ENCODE measurements at places on chromosomes 5 and 9.

- DNase-seq: no peak
Measured at GRCh38 chr5:99275128-99275527, 346.3 kb upstream of the CHD1 start.

DNA sequence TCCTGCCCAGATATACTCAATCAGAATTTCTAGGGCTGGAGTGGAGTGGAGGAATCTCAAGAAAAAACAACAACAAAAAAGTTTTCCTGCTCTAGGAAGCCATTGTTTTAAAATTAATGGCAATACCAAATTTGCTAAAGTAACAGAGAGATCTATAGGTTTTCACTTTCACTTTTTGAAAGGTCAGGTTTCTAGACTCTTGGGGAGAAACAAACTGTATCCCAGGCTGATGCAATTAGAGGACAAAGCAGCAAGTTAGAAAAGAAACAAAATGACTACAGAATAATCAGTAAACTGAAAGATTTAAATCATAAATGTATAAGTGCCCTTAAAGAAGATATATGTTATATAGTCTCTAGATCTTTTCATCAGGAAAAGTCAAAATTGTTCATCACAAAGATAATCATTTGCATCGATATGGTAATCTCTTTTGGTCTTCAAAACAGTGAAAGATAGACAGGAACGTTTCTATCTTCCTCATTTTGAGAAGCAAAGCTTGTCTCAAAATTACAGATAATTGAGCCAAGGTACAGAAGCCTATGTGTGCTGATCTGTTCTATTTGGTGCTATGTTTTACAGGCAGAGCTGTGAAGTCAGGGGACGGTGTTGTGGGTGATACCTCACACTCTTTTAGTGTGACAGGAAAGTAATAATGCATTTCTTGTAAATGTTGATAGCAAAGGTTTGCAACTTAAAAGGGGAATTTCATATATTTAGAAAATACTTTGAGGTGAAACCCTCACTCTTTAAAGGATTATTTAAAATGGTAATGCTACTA lies 1746.6 kb upstream of the C9orf72 start:
- DNase-seq: no peak

DNA sequence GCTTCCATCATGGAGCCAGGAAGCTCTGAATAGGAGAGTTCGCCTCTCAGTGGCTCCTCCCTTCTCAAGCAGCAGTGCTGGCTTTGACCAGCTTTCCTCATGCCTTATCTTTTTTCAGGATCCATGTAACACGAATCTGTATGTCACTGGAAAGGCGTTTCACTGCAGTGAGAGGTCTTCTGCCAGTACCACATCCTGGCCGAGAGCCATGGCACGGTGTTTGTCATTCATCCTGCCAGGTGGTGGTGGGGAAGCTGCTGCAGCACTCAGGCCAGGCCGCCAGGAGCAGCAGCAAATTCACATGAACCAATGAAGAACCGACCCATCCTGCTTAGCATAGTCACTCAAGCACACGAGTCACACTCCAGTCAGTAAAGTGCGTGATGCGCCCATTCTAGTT lies 179.0 kb downstream of the FANCC start:
- no peak for DNase-seq

- peak; percentile 53 for DNase-seq
Measured at GRCh38 chr5:151156507-151157420, 815 bp downstream of the ANXA6 start.

DNA sequence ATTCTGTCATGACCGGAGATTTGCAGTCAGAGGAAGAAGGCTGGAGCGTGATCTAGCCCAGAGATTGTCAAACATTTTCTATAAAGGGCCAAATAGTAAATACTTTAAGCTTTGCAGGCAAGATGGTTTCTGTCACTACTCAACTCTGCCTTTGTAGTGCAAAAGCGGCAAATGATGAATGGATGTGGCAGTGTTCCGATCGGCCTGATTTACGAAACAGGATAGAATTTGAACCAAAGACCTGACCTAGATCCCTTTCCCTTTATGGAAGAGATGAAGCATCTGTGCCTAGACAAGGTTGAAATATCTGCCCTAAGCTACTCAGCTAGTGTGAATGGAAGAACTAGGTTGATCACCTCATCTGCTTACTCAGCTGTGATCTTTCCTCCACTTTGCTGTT lies 209.5 kb downstream of the YTHDC2 start:
- DNase-seq: no peak

GRCh38 chr5:67537439-67538148 lies 341.0 kb upstream of the CD180 start:
- DNase-seq: no peak

DNA sequence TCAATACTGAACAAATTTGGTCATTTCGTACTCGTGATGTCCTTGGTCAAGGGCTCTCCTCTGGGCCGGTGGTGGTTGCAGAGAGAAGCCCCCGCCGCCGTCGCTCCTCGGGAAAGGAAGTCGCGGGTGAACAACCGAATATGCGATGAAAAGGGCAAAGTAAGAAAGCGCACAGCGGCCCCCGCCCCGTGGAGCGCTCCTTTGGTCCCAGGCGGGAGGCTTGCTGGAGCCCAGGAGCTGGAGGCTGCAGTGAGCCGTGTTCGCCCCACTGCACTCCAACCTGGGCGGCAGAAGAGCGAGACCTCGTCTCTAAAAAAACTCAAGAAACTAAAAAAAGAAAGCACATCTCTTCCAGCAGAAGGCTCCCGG lies 108.4 kb upstream of the LARP1 start:
- DNase-seq: no peak

DNA sequence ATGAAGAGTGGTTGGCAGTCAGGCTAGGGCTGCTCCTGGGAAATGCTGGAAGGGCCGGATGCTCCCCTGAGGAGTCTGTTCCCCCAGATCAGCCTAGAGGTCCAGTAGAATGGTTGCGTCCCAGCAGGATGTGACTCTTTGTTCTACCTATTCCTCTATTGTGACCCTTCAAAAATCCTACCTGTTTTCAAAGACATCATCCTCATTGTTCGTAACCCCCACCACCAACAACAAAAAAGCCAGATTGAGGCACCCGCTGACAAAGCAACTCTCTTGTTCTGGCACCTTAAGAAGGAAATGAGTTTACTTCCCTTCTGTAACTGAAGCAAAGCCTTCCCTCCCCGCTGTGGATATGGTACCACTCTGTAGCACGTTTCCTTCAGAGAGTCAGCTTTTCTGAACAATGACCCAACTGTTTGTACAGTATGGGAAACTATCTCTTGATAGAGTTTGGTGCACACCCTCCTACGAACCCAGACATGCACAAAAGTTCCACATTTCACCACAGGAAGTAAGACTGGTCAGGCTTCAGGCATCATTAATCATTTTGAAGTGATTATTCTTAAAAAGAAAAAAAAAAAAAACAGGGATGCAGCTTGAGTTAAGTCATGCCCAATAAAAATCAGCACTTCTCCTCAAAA lies 207.2 kb downstream of the ENC1 start:
- DNase-seq: no peak

DNA sequence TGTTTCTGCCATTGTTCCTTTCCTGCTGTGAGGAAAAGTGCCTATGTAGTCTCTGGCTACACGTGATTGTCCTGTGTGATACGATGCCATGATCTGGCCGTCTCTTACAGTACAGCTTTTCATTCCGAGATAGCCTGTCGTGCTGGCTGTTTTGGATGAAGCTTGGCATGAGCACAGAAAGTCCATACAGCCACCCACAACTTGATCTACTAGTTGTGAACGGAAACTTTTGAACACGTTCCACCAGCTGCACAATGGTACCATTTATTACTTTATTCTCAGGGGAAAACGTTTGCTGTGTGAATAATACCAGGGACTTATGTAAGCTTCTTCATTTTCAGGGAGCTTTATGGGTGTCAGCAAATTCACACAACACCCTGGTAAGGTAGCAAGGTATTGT lies 217.6 kb upstream of the ANKRD55 start:
- no peak for DNase-seq

GRCh38 chr5:103346162-103346748 lies 87.7 kb downstream of the MACIR start:
- DNase-seq: no peak

GRCh38 chr5:127870914-127871313 lies 167.7 kb downstream of the CCDC192 start:
- no peak for DNase-seq

GRCh38 chr5:59587489-59588337 lies 305.8 kb downstream of the PDE4D start:
- DNase-seq: no peak

GRCh38 chr9:134634176-134634575 lies 7.4 kb upstream of the COL5A1 start:
- no peak for DNase-seq

DNA sequence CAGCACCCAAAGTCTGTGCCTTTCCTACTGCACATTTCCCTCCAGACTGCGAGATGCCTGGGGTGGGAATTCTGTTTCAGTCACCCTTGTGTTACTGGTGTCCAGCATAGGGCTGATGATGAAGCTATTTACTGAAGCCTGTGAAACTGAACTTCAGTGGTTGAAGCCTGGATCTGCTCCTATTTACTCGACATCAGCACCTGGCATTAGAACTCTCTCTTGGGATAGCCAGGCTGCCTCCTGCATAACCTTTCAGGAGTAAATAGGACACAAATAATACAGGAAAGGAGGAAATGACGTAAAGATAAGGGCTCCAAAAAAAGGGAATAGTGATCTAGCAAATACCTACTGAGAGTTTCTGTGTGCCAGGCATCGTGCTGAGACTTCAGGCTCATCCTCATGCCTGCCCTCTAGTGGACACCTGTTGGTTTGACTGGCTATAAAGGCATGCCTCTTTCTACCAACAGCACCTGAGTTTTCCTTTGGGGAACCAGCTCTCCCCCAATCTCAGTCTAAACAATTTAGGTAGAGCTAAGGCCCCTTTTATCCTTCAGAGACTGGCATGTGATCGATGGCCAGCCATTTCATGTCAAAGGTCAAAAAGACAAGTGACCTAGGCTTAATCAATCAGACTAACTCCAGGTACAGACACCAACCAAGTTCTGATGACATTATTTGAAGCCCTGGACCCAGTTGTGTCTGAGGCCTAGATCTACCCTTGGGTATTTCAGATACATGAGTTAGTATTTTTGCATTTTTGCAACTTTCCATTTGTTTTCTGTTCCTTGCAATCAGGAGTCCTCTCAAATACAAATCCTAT lies 192.1 kb upstream of the TRIM32 start:
- peak; percentile 45 for DNase-seq

GRCh38 chr9:122186777-122187470 lies 27.2 kb downstream of the MORN5 start:
- no peak for DNase-seq

DNA sequence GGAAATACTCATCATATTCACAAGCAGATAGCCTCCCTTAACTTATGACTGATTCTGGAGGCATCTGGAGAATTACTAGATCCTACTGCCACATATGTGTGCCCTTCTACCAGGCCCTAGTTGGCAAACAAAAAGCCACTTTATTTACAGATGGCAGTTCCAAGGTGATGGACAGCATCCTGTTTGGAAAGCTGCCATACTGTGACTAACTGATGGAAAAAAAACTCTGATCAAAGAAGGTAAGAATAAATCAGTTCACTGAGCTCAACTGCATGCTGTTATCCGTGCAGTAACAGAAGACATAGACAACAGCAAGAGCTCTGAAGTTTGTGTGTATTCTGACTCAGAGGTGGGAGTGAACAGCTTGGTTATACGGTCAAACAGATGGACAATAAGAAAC lies 279.8 kb upstream of the POU5F2 start:
- DNase-seq: no peak

Measured in activated CD4-positive, alpha-beta T cell treated with anti-CD3 and anti-CD28 coated beads, Interleukin-2, amount 50 U/mL, for 48 hours (primary cell).